ENCODE measurements at places on chromosomes 7 and 10.
A peak's percentile ranks its signal among the peaks of the same experiment; 100 is the strongest.

- peak; percentile 44 for DNase-seq
Observed at GRCh38 chr7:44188480-44189225, 586 bp downstream of the GCK start.

- DNase-seq, result no peak
Observed at GRCh38 chr10:129023082-129023481, 444.0 kb upstream of the MGMT start.

- no peak for DNase-seq
Observed at GRCh38 chr7:38006559-38006958, 86.1 kb downstream of the EPDR1 start.

GRCh38 chr10:14485986-14486385 is 155.3 kb upstream of the FRMD4A start:
- no peak for DNase-seq

- no peak for DNase-seq
Observed at GRCh38 chr7:150343225-150343624, 1.8 kb upstream of the RARRES2 start.

GRCh38 chr7:135717693-135718092 is 10.3 kb downstream of the SLC13A4 start:
- no peak for DNase-seq

- no peak for DNase-seq
Observed at GRCh38 chr10:124238367-124238766, 145.0 kb upstream of the CHST15 start.

GRCh38 chr7:155298288-155298833 is 683 bp downstream of the INSIG1 start:
- DNase-seq, result no peak

DNA sequence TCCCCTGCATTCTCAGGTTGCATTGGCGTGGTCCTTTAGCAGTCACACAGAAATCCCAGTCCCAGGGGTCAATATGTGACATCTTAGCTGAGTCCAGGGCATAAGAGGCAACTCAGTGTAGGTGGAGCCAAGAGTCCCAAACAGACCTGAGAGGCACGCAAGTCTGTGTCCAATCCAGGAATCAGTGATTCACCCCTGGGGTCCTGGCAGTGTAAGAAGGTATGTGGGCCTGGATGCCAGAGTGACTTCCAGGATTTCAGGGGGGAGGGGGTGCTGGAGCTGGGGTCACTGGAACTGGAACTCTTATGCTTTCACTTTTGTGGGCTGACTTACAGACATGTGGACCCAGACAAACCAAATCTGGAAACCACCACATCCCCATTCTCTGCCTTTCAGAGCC is 26.8 kb downstream of the FRMPD2 start:
- DNase-seq, result no peak

DNA sequence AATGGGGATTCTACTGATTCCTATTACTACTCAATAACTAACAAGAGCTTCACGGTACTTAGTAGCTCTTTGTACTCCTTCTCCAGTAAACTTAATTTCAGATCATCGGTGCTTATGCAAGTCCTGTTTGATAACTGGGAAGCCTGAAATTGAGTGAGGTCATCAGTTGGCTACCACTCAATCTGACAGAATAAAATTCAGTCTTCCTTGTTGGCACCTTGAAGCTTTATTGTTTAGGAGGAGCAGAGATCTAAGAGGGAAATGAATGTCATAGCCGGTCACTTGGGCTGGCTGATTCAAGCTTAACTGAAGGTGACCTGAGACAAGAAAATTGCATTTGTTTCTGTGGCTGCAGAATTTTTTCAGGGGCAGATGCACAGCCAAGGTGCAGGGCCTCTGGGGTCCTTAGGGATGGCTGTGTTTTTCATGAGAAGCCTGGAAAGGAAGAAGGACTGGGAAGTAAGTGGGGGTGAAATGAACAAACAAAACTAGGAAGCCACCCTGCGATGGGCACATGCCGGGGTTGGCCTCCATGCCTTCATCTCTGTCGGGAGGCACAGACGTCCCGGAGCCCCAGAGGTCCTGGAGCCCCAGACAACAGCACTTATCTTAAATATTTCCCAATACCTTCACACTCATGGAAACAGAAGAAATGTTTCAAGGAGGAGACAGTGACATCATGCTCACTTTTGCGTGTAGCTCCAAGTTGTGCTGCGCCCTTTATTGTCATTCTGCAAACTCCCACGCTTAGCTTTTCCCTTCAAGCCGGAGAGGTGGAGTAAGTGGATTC is 85.0 kb upstream of the KIF5B start:
- no peak for DNase-seq

DNA sequence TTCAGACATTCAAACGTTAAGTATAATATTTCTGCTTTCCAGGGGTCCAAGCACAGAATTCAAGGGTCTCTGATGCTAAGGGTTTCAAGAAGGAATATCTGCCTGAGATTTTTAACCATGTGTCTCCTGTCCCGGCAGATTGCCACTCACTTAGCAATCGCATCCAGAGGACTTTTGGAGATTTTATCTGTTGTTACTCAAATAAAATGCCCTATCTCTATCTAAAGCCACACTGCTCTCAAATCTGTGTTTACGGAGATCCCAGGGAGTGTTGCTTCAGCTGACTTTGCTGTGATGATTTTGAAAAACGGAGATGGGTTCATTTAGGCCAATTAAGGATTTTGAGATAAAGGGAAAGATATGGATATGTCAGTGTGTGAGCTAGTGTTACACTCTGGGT is 359.9 kb downstream of the DGKB start:
- no peak for DNase-seq

GRCh38 chr7:44477063-44477830 is 13.2 kb downstream of the NUDCD3 start:
- DNase-seq, result peak; percentile 75

DNA sequence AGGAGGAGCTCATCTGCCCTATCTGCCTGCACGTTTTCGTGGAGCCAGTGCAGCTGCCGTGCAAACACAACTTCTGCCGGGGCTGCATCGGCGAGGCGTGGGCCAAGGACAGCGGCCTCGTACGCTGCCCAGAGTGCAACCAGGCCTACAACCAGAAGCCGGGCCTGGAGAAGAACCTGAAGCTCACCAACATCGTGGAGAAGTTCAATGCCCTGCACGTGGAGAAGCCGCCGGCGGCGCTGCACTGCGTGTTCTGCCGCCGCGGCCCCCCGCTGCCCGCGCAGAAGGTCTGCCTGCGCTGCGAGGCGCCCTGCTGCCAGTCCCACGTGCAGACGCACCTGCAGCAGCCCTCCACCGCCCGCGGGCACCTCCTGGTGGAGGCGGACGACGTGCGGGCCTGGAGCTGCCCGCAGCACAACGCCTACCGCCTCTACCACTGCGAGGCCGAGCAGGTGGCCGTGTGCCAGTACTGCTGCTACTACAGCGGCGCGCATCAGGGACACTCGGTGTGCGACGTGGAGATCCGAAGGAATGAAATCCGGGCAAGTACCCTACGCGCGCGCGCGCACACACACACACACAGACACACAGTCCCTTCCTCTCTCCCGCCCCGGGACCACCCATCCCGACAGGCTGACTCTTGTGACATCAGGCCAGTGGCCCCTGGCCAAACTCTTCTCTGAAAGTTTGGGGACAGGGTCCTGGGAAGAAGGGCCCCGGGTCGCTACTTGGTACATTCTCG is 538 bp downstream of the TRIM8 start:
- DNase-seq, result peak; percentile 88

- DNase-seq, result no peak
Observed at GRCh38 chr7:127287133-127287532, 34.4 kb upstream of the GRM8 start.

DNA sequence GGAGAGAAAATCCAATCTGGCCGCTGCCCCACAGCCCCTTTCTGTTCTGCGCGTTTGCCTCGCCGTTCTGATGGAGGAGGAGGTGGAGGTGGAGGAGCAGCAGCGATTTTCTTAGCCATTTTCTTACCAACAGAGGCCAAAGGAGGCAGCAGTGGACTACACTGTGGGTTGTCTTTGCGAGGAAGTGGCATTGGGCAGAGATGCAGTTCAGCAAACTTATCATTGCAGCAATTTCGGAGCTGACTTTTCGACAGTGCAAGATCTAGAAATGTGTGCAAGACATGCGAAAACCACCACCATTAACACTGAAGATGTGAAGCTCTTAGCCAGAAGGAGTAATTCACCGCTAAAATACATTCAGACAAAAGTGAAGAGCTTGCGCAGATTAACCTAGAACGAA is 1.9 kb upstream of the ARL4A start:
- no peak for DNase-seq

GRCh38 chr10:130714742-130715467 is 578.7 kb downstream of the GLRX3 start:
- no peak for DNase-seq

- no peak for DNase-seq
Observed at GRCh38 chr10:113179265-113179664, 229.2 kb downstream of the TCF7L2 start.

DNA sequence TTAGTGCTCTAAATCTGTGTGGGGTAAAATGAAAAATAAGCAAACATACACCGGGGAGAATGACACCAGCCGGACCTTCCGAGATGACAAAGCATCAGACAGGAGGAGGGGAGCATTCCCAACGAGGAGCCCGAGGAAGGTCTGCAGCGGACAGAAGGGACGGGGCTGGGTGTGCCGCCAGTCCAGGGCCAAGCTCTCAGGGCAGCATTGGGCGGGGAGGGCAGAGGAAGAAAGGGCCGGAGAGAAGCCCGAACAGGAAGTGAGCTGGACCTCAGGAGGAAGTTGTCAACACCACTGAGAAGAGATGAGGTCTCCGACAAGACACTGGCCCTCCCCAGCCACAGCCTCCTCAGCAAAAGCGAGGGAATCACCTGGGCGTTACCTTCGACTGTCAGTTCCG is 182.6 kb upstream of the RNF32 start:
- DNase-seq, result no peak

- no peak for DNase-seq
Observed at GRCh38 chr7:130877991-130878305, 143.9 kb upstream of the KLF14 start.

DNA sequence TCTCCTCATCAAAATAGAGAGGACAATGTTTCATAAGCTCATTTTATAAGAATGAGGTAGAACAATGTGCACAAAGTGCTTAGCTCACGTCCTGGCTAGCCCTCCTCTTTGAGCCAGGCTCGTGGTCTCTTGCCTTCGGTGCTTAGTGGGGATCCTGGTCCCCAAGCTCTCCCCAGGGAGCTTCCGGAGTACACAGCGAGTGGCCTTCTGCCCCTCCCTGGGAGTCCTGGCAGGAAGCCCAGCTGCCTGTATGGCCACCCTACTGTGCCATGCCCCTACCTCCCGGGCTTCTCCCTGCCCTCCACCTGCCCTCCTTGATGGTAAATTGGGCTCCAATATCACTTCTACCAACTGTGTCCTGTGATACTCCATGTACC is 868 bp downstream of the MYO1G start:
- peak; percentile 79 for DNase-seq

DNA sequence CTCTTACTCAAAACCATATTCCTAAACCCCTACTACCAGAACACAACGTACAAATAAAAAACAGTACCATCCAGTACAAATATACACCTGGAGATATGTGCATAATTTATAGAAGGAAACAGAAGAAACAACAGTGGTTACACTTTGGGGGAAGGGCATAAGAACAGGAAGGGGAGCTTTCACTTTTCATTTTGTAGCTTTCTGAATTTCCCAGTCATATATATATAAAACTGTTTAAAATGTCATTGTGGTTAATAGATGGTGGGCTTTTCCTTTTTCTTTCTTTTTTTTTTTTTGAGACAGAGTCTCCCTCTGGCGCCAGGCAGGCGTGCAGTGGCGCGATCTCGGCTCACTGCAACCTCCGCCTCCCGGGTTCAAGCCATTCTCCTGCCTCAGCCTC is 47.2 kb downstream of the MALSU1 start:
- no peak for DNase-seq

DNA sequence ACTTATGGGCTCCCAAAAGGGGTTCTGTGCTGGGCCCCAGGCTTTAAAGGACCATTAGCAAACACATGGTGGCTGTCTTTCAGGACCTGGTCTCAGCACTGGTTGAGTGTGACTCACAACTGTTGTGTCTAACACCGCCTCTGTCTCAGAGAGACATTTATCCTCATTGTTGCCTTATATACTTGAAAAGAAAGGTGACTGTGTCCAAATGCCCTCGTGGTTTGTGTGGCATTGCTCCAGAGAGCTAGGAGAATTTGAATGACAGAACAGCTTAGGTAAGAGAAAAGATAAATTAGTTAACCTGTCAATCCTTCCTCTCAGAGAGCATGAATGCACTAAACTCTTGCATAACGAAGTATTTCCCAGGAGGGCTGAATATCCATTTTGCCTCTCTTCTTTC is 14.5 kb upstream of the FAM13C start:
- DNase-seq, result no peak

DNA sequence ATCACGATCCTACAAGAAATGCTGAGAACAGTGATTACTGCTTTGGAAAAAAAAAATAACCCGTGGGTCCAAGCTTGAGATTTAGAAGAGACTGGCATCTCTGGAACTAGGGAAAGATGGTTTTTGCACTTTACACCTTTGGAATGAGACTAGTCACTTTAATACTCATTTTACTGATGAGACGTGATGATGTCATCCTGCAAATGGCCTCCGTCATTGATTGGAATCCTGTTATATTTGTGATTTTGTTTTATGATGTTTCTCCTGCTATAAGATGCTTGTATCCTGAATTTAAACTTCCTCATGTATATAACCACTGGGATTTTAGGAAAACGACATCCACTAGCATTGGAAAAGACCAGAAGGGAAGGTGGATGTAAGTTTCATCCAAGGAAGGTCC is 361.3 kb upstream of the AOAH start:
- DNase-seq, result no peak

DNA sequence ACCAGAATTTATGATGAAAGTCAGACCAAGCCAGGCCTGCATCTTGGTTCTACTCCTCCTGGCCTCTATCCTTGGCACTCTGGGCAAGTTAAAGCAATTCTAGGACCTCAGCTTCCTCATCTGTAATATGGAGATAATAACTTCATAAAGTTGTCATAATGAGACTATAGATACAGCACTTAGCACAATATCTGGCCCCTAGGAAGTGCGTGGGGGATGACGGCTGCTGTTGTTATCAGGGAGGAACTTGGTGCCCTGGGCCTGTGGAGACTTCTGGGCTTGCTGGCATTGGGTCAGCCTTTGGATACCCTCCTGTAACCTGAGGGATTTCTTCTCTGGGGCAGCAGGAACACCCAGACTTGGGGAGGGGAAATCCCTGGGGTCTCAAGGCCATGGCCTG is 27.6 kb downstream of the PFKFB3 start:
- DNase-seq, result no peak

DNA sequence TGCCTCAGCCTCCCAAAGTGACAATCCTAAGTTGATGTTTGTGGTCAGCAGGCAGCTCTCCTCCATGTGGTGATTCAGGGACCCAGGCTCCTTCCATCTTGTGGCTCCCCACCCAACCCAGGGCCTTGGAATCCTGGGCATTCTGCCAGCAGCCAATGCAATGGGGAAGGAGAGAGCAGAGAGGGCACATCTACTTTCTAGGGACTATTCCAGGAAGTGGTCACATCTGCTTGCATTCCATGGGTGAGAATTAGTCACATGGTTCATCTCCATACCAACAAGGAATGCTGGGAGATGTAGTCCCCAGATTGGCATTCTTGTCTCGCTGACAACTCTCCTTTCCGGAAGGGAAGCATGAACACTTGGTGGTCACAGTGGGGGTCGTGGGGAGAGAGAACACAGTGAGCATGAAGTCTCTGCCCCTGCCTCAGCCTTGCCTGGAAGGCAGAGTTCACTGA is 9.9 kb upstream of the SRRM3 start:
- DNase-seq, result no peak
